WTC11 (cell line): ENCODE measurements at places on chromosomes 4 and X.

GRCh38 chr4:127622621-127622920 lies 10.2 kb upstream of the INTU start:
- no peak for DNase-seq

DNA sequence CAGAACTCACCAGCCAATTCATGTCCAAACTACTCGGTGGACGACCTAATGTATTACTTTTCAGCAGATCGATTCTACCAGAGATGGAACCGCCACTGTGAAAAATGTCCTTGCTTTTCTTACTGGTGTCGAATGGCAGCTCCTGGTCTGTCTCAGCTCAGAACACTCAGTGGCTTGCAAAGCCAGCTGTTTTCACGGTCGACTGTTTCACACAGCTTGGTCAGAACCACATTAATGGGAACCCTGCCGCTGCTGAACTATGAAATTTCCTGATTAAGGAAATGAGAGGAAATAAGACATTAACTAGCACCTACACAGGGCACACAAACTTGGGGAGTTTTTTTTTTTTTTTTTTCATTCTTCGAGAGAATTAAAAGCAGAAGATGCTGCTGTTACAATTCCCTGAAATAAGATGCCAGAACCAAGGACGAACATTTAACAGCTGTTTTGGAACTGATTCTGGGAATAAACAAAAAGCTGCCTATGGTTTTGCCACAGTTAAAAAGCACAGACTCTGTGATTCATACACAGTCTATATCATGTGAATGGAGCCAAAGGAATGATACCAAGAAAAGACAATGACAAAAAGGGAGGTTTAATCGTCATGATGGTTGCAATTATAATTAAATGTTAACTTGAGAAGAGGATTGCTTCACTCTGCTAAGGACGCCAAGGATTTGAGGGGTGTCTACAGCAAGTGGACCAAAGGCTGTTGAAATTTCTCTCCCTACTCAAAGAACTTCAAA lies 31.3 kb downstream of the SUPT20HL2 start:
- no peak for DNase-seq

GRCh38 chr4:61596606-61597340 lies 396.6 kb downstream of the ADGRL3 start:
- no peak for DNase-seq

DNA sequence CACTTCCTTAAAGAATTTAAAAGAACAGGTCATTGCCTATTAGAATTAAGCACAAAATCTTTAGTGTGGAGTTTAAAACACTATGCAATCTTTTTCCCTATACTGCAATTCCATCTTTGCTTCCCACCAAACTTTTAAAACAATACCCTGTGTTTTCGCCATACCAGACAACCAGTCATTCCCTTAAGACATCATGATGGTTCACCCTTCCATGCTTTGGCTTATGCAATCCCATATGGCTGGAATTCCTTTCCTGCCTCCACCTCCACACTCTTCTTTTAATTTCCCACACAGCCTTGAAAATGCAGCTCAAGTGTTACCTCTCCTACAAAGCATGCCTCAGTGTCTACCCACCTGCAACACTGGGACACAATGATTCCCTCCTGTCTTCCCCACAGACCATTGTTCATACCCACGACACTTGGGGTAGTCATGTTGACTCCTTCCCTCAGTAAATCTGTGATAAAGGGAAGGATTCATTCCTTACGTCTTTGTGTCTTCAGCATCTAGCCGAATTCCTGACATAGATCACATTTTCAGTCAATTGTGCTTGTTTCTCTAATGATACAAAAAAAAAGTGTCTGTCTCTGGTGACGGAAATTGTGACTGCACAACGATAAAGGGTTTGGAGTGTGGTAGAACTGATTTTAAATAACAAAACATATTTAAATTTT lies 166.3 kb downstream of the FNIP2 start:
- no peak for DNase-seq

- DNase-seq = no peak
These were observed 531.8 kb upstream of the GALNTL6 start for GRCh38 chr4:171281359-171281758.

DNA sequence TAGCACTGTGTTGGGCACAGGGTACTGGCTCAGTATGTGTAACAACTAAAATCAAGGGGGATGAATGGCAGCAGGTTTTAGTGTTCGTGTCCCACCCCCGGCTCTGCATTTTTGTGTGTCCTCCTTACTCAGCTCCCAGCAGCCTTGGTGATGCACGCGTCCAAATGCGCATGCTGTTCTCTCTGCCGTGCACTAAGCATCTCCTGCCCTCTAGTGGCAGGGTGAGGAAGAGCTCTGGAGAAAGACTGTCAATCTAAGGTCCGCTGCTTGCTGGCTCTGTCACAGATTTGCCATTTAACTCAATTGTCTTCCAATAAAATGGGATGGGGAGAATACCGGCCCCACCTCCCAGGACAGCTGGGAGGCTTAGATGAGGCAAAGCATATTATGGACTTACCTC lies 61.4 kb downstream of the WFS1 start:
- peak; percentile 65 for DNase-seq

DNA sequence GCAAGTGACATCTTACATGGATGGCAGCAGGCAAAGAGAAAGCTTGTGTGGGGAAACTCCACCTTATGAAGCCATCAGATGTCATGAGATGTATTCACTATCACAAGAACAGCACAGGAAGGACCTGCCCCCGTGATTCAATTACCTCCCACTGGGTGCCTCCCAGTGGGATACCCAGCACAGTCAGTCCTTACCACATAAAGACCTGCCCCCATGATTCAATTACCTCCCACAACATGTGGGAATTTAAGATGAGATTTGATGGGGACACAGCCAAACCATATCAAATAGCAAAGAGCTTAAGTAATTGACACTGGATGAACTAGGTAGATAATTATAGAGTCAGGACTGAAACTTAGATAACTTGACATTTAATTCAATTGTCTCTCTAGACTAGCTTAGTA lies 85.6 kb downstream of the SLIT2 start:
- no peak for DNase-seq

DNA sequence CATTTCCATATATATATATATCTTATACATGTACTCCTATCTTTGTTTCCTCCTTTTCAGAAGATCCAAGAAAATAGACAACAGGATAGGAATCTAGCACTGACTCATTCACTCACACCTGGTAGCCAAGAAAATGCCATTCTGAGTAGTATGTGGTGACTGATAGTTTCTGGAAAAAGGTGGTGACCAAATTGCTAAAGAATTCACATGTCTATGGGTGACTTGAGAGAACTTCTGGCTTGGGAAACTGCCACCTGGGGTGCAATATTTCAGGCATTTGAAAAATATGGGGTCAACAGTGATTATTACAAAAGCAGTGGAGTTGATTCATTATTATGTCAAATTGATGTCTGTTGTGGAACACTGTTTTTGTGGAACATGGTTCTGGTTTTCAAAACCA lies 605.1 kb downstream of the PCDH18 start:
- no peak for DNase-seq

- no peak for DNase-seq
These were observed 371.8 kb downstream of the FSTL5 start for GRCh38 chr4:161791796-161792556.

- no peak for DNase-seq
These were observed 25.8 kb downstream of the TRIM75 start for GRCh38 chr4:165079476-165079875.

DNA sequence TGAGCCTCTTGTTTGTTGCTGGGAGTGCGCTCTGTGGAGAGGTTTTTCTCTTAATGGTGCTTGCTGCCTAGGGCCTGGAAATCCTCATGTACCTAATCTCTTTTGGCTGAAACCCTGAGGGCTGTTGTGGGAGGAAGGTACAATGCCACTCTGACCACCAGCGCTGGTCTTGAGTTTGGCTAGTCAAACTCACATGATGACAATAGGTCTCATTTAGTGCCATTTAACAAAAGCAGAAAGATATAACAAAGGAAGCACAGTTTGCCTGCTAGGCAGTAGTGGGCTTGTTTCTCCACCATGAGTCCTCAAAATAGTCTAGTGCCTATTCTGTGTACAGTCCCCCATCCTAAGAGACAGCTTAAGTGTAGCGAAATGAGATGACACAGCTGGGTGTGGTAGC lies 111.3 kb downstream of the TSPAN7 start:
- no peak for DNase-seq

DNA sequence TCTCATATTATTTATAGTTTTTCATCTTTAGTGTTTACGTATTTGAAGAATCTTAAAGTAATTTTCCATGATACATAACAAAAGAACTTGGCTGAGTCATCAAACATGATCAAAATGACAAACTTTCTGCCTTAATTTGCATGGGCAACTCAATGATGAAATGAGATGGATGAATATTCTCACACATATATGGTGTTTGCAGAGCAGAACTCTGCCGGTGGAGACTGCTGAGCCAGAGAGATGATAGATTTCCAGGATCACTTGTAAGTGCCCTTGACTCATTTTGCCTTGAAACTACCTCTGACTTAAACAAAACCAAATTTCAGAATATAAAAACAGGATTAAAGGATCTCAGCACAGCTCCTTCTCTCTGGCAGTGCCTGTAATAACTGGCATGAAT lies 38.2 kb downstream of the TRPC3 start:
- DNase-seq = no peak

DNA sequence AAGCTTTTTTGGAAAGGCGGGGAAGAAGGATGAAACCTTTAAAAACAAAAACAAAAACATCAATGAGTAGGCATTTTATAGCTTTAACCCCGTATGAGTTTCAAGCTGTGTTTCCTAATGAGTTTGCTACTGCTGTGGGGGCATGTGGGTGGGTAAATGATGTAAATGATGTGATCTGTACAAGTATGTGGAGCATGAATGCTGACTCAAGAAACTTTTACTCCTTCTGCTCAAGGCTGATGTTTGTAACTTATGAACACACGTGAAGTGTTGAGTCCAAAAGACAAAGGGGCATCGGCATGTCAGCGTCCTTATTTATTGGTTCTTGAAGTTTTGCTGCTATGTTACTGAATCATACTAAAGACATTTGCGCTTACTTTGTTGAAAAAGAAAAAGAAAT lies 76.9 kb downstream of the CLCN4 start:
- DNase-seq = no peak

DNA sequence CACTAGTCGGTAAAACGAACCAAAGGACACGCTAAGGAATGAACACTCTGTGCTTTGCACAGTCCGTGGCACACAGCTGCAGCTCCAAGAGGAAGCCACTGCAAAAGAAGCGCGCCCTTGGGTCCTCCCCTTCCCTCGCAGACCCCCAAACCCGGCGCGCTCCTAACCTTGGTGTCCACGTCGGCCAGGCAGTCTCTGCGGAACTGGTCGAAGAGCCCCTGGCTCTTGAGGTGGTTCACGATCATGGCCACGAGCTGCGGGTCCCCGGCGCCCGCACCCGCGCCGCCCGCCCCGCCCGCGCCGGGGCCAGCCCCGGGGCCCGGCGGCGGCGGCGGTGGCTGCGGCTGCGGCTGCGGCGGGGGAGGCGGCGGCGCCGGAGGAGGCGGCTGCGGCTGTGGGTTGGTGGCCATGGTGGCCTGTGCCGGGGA lies 333 bp downstream of the BOD1L1 start:
- DNase-seq = peak; percentile 29

DNA sequence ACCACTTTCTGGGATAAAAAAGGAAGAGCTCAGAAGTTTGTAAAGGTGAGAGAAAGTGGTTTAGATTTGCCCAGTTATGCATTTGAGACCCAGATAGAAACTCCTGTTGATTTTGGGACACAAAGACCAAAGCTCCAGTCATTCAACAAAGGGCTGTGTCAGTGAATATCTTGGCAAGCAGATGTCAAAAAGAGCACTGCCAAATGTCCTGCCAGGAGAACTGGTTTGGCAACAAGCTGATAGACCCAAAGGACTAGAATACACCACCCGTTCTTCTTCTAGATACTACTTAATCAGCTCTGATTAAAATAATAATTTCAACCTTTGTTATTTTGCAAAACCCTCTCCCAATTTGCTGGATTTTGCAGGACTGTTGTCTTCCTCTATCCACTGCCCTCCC lies 121.4 kb downstream of the NHS start:
- DNase-seq = no peak

DNA sequence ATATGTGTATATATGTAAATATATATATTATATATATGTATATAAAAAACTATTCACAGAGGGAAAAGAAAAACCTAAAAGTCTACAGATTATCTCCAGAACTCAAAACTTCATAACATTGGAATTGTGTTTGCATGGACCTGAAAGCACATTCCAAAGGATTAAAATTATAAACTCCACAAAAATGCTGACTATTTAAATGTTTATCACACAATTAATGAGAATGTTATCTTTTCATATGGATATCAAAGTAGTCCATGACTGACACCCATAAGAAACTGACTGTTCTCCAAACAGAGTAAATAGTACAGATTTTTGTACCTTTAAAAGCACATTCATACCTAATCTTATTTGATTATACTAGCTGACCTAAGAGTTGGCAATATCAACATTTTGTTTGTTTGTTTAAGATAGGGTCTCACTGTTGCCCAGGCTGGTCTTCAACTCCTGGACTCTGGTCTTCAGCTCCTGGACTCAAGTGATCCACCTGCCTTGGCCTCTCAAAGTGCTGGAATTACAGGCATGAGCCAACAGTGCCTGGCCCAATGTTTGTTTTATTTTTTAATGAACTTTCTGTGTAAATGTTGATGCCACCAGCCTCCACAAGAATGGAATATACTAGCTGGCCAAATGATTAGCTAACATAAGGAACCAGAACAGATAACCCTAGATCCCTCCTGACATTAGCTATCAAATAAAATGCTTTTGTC lies 50.0 kb downstream of the SLC39A8 start:
- no peak for DNase-seq

- no peak for DNase-seq
These were observed 47.6 kb downstream of the CRMP1 start for GRCh38 chr4:5845035-5845905.

DNA sequence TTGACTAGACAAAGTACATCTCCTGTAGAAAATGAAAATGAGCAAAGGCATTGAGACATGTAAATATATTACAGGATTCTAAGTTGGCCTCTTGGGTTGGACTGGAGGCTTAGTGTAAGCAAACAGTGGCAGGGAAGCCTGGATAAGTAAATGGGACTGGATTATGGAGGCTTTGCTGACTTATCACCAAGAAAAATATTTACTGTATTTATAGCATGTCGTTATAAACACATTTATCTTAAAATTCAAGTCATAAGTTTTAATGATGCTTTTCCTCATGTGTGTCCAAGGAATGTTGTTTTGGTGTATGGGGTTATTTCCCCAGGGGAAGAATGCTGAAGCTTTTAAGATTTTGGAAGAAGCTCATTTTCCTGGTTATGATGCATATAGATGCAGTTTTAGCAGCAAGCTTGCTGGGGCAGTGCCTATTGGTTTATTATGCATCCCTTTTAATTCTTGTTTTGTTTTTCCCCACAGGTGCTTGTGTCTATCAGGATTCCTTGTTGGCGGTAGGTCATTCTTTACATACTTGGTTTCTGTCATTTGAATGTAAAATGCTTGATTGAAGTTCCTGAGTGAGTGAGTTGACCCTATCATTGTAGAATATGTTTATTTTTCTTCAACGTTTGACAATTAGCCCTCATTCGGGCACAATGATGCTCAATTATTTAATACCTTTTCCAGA lies 8.5 kb downstream of the FRAS1 start:
- no peak for DNase-seq

DNA sequence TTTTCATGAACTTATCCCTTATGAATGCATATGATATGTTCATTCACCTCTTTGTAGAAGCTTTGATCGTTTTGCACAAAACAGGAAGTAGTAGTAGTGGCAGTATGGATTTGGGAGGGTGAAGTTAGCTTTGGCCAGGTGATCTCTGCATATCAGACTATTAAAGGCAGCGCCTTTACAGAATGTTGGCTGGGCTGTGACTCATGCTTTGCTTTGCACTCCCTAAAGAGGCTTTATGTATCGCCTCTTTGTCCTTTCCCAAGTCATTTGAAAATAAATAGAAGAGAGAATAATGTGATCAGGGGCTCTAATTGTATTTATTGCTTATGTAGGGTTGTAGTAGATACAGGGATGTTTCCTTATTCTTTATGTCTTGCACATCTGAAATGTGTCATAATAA lies 50.4 kb downstream of the SHROOM3 start:
- no peak for DNase-seq
